ENCODE measurements at places on chromosomes 12 and 14. TPM values are rescaled to one million over a fixed set of nuclear protein-coding genes. Genes with fewer than 3 reads are reported as not detected.
A peak's percentile ranks its signal among the peaks of the same experiment; 100 is the strongest.

DNA sequence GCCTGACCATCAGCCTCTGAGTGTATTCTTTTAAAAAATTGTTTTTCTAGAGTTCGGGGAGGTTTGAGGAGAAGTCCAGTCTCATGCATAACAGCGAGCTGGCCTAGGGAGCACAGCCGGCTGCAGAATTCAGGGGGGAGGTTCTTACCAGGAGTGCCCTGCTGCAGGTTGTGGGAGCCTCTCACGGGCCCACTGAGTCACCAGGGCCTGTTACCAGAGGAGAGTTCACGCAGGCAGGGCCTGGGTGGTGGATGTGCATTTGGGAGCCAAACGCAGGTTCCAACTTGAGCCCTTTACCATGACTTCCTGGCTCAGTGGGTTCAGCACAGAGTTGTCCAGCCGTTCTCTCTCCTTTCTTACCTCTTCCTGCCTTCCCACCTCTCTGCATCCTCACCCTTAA is 14.4 kb downstream of the CD9 start:
- DNase-seq, result no peak

DNA sequence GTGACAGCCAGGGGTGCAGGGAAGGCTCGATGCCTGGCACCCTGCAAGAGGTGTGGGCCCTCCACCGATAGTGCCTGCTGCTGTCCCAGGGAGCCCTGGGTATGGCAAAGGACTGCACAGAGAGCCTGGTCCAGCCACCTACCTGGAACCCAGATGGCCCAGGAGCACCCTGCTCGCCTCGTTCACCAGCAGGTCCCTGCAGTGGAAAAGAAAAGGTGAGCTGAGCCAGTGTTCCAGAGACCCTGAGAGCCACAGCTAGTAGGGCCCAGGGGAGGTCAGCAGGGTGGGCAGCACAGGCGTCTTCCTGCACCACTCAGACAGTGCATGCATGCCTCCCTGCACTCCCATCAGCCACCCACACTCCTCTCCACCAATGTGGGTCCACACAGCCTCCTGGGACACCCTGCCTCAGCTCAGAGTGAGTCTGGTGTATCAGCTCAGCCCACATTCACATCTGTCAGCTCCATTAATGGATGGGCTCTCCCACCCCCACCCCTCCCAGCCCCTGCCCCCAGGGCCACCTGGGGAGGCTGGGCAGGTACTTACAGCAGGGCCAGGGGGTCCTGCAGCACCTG is 20.2 kb downstream of the TMEM106C start:
- no peak for DNase-seq

DNA sequence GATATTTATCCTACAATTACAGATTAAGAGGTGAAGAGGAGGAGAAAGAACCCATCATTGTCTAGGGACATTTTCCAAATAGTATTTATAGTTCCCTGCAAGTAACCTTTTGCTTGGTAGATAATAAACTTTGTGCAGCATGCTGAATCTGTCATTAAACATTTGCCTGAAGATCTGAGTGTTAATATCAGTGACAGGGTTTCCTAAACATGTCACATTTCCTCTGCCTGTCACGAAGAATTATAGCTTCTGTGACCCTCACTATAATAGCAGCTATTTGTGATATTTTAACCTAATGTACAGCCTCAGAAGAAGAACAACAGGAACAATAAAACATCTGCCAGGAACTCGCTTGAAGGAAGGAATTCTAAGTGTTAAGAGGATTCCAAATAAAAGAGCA is 350.3 kb downstream of the GXYLT1 start:
- DNase-seq, result no peak

The NYNRIN gene
- 11.9 TPM for total RNA-seq

- no peak for DNase-seq
Observed at GRCh38 chr14:52313462-52313861, 650 bp upstream of the PTGER2 start.

DNA sequence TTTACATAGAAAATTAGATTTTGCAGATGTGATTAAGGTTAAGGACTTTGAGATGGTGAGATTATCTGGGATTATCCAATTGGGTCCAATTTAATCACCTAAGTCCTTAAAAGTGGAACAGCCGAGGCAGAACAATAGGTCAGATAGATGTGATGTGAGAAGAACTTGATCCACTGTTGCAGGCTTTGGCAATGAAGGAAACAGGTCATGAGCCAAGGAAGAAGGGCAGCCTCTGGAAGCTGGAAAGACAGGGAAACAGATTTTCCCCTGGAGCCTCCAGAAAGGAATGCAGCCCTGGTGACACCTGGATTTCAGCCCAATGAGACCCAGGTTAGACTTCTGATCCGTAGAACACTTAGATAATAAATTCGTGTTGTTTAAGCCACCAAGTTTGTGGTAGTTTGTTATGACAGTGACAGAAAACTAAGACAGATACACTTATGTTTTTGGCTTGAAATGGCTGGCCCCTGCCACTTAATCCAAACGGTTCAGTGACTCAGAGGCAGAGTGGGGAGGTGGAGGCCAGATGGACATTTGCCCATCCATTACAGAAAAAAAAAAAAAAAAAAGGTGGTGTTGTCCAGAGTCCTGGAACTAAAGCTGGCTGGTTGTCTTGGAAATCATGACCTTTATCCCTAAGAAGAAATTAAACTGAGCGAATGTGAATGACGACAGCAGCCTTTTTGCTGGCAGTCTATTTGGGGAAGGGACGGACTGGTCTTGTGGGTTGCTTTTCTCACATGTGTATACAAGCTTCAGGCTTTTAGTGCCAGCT is 181.9 kb upstream of the NRXN3 start:
- no peak for DNase-seq

DNA sequence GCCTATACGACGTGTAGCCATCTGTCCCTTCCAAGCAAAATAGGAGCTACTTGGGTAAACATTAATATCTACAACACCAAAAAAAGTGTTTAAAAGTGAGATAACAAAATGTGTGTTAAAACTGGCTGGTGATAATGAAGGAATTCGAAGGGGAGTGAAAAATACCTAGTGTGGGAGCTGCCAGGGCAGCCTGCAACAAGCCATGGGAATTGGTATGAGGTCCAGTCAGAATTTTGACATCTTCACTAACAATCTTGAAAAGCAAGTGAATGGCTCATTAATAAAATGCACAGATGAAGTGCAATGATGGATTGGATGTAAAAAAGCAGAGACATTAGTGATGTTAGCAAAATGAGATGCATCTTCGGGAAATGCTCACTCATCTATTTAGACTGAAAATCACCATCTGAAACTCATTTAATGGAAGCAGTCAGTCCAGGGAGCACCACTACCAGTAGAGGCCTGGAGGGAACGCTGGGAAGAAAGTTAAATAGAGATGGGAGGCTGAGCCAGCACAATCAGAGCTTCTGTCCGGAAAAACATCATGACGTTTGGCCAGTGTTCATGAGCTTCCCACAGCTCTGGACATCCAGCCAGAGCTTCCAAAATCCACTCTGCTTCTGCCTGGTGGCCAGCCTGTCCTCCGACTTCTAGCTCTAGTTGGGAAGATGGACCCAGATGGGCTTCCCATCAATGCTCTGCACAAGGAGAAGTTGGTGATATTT is 405.0 kb upstream of the TMTC1 start:
- no peak for DNase-seq

- DNase-seq, result no peak
Observed at GRCh38 chr14:96501217-96501739, 904 bp upstream of the PAPOLA start.

The GPR135 gene
- 2.3 TPM for total RNA-seq

GRCh38 chr12:113006206-113006605 is 27.9 kb downstream of the OAS2 start:
- DNase-seq, result no peak

GRCh38 chr12:24750263-24750662 is 198.6 kb downstream of the BCAT1 start:
- peak; percentile 63 for DNase-seq

The CKB gene
- 84.4 TPM for total RNA-seq

DNA sequence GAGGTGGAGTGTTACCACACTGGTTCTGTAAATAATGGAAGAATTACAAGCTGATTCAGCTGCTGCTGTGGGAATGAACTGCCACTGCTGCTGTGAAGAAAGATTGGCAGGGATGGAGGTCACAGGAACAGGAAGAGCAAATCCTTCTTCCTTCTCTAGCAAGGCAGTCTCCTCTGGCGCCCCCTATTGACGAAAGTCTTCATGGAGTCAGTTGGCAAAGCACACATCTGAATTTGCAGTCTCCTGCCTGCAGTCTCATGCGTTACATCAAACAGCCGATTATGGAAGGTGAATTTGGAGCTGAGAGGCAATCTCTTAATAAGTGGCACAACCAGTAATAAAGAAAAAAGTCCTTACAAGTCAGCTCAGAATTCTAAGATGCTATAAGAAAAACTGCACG is 106.0 kb upstream of the TMTC1 start:
- DNase-seq, result peak; percentile 85

DNA sequence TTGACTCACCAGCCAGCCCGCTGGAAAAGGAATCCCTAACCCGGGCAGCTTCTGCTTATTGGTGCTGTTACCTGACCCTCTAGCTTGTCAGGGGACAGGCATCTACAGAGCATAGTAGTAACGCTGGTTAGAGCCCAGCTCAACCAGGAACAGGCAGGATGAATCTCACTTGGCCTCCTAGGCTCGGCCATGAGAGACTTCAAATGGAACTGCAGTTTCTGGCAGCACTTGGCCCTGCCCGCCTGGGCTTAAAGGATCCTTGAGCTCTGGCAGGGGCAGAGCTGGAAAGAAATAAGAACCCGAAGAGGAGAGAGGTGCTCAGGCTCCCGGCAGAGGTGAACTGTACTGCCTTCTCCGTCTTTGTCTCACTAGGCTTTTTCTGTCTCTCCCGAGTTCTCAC is 2.3 kb upstream of the LHX5 start:
- no peak for DNase-seq
